ENCODE measurements at places on chromosomes 2 and 18.
A peak's percentile ranks its signal among the peaks of the same experiment; 100 is the strongest.

DNA sequence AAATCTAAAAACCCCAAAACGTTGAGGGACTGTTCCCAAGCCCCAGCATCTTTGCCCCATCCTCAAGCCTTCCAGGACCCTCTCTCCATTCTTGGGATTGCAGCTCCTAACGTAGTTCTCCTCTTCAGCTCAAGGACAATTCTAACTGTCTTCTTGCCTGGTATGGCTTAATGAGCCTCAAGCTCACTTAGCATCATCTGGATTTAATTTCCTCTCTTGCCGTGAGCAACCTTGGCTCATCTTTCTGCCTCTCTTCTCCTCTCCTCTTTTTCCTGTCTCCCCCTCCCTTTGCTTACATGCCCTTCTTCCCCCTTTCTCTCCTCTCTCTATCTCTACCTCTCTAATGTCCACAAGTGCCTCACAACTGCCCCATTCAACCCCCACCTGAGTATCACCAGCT lies 44.2 kb downstream of the TACR1 start:
- peak; percentile 18 for DNase-seq

DNA sequence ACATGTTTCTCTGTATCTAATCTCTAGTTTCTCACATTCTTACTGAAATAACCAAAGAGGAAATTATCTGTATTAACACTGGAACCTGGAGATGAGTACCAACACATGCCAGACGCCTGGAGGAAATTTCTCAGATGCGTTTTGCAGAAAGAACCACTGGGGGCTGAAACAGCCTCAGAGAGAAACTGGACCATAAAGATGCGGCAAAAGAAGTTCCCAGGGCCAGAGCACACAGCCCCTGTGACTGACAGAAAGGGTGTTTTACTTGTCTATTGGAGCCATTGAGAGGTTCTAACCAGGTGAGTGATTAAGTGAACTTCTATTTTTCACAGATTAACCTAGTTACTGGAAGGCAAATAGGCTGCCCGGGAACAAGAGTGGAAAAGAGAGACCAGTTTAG lies 103.9 kb downstream of the EVA1A start:
- DNase-seq, result no peak

DNA sequence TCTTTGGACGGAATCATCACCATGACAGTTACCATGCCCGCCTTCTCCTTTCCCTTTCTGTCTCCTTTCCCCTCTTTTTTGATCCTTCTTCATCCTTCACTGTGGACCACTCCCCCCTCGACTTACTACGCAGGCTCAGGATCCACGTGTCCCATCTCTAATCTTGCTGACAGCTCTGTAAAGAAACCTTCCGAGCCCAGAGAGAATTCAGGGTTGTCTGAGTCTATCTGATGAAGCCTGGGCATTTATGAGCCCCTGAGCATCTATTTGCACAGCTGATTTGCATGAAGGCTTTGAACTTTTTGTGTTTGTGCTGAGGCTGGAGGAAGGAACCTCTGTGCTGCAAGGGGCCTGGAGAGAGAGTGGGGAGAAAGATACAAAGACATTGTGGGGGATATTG lies 50.7 kb downstream of the CIB4 start:
- DNase-seq, result no peak

DNA sequence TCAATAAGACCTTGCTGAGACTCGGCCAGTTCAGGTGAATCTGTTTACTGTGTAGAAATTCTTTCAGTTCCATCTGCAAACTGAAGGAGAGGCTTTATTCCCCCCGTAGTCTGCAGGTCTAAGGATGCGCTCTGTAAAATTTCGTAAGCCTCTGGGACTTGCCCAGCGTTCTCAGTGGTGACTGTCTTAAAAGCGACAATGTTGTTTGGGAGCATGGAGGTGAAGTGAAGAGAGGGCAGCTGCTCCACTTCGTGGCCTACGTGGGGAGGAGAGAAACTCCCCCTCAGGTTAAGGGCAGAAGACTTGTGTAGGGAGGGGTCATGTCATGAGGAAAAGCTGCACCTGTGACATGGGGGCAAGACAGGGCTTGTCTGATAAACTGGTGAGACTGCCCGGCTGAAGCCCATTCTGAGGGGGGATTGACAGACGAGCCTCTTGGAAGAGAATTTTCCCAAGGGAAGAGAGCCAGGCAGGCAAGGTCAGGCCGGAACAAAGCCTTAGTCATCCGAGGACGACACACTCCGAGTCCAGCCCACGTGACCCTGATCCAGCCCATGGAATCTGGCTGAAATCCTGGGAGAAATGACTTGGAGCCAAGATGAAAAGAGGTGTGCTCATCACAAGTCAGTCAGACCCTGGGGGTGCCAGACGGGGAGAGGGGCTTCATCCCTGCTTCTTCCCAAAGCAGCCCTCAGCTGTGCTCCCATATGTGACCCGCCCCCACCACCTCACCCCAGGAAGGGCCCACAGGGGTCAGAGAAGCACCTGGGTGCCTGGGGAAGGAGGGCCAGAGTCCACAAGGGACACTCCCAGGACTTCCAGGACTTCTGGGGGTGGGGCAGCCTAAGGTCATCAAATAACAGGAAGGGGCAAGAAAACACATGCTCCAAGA lies 88.5 kb upstream of the SH3BP4 start:
- no peak for DNase-seq

- DNase-seq, result no peak
These were observed 95.5 kb upstream of the CRACDL start for GRCh38 chr2:99031481-99031880.

GRCh38 chr2:172415865-172416183 lies 11.6 kb upstream of the ITGA6 start:
- no peak for DNase-seq

DNA sequence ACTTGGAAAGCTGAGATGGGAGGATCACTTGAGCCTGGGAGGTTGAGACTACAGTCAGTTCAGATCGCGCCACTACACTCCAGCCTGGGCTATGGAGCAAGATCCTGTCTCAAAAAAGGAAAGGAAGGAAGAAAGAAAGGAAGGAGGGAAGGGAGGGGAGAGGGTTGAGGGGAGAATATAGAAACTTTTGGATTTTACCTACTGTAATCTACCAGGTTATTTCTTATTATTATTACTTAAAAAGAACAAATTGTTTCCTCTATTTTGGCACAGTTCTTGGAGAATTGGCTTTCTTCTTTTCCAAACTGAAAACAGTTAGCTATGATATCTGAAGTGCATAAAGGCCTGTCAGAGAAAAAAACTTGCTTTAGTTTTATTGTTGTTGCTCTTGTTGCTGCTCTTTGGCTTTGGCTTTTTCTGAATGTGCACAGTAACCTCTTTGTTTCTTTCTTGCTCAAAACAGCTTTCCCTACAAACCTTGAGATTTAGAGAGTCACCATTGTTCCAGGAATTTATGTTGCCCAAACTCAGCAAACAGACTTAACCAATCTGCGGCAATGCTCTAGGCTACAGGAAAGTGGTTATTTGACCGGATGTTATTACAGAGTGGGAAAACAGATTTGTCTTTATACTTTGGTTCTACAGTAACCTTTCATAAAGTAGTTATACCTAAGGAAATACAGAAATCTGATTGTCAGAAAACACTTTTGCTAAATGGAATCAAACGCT lies 214.9 kb downstream of the XIRP2 start:
- DNase-seq, result no peak

GRCh38 chr2:60053791-60054190 lies 499.7 kb downstream of the BCL11A start:
- DNase-seq, result no peak

- DNase-seq, result no peak
These were observed 146.4 kb upstream of the SPATS2L start for GRCh38 chr2:200159829-200160781.

DNA sequence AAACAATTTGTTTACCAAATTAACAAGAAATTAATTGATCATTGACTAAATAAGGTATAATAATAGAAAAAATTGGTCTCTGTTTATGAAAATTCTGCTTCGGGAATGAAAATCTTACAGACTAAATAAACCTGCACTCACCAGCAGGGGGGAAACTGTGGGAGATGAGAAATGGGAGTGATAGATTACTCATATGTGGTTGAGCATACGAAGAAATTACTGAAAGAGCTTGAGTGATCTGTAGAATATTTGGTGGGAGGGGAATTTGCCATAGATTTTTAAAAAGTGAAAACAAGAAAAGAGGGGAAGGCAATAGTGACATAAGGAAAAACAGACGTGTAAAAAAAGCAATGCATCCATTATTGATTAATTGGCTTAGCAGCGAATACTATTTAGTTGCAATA lies 2.2 kb downstream of the HMSD start:
- no peak for DNase-seq

GRCh38 chr2:162473-163382 lies 101.1 kb downstream of the SH3YL1 start:
- no peak for DNase-seq

- DNase-seq, result no peak
These were observed 71.0 kb downstream of the HS1BP3 start for GRCh38 chr2:20579866-20580265.

GRCh38 chr2:167157523-167157922 lies 269.2 kb downstream of the XIRP2 start:
- no peak for DNase-seq

GRCh38 chr2:43033016-43033270 lies 193.5 kb downstream of the ZFP36L2 start:
- no peak for DNase-seq

GRCh38 chr18:31243740-31244512 lies 74.0 kb upstream of the DSG1 start:
- no peak for DNase-seq

- DNase-seq, result peak; percentile 12
These were observed 283.5 kb downstream of the PID1 start for GRCh38 chr2:228987441-228988155.

- DNase-seq, result no peak
These were observed 86.2 kb upstream of the THOC1 start for GRCh38 chr18:354003-354402.

GRCh38 chr18:13320096-13320495 lies 101.5 kb downstream of the LDLRAD4 start:
- no peak for DNase-seq

DNA sequence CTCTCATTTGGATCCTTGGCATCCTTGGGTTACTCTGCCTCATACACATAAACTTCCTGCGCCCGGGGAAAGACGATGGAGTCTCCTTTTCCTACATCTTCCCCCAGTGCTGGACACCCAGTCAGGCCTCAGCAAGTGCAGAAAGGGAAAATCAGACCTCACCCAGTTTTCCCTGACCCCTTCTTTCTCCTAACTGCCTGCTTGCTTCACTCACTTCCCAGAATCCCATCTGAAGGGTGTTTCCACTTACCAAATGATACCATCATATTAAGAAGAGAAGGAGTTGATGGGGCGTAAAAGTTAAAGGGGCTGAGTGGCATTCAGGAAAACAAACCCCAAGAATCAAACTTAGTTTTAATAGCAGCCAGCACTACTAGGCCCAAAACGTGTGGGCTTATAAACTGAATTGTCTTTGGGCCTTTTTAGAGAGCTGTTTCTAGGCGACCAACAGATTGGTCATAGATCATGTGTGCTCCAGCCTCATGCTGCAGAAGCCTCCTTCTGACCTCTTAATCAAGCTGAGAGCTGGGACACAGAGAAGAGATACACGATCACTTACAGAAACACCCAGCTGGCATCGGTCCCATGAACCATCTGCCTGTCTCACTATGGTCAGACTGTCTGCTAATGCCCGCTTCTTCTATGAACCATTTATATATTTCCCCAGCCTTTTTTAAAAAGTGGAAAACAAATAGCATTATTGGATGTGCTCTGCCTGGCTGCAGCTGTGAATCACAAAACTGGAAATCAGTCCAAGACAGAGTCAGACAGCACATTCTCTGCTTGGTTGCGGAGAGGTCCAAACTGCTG lies 165.7 kb upstream of the SLC14A2 start:
- peak; percentile 3 for DNase-seq

DNA sequence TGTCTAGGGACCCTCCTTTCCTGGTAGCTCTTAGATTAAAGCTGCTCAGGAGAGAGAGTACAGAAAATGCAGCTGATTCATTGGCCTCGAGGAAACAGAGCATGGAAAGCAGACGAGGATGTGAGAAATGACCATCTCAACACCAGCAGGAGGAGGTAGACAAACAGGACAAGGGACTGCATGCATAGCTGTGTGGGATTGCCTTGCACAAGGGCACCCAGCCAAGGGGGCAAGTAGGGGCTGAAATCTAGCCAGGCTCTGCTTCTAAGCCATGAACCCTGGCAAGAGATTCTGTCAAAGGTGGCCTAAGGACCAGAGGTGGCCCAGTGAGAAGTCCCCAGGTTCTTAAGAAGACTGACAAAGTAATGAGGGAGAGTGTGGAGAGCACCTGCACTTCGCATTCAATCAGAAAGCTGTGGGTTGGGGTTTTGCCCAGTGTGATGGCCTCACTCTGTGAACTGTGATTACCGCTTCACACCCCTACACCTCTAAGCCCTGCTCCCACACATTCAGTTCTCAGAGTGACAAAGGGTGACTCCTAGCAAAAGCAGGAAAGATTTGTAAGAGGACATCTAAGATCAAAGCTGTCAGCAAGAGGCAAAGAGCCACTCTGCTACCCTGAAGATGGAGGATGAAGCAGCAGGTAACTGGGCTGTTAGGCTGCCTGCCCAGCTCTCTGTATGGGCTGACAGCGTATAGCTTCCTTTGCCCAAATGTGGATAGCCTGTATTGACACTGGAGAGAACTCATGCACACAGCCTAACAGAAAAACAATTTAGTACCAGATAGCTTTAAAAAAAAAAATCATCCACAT lies 151.3 kb upstream of the PELI1 start:
- no peak for DNase-seq

GRCh38 chr2:22890132-22890531 lies 494.8 kb upstream of the KLHL29 start:
- no peak for DNase-seq

DNA sequence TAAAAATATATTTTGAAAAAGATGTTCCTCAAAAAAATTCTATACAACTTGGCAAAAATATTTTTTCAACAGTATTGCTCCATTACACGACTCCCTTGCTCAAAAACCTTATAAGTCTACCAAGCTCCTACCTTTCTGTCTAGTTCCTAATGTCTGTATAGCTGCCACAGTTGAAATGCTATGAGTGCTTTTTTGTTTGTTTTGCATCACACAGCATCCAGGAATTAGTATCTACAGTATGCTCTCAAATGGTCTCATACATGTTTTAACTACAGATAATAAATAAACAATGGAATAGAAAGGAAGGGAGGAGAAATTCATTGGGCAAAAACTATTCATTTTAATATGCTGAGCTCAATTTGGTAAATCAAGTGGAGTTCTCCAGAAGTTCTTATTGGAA lies 17.3 kb downstream of the ACADL start:
- no peak for DNase-seq

- DNase-seq, result peak; percentile 44
These were observed 45.6 kb downstream of the RAMP1 start for GRCh38 chr2:237904831-237905599.

DNA sequence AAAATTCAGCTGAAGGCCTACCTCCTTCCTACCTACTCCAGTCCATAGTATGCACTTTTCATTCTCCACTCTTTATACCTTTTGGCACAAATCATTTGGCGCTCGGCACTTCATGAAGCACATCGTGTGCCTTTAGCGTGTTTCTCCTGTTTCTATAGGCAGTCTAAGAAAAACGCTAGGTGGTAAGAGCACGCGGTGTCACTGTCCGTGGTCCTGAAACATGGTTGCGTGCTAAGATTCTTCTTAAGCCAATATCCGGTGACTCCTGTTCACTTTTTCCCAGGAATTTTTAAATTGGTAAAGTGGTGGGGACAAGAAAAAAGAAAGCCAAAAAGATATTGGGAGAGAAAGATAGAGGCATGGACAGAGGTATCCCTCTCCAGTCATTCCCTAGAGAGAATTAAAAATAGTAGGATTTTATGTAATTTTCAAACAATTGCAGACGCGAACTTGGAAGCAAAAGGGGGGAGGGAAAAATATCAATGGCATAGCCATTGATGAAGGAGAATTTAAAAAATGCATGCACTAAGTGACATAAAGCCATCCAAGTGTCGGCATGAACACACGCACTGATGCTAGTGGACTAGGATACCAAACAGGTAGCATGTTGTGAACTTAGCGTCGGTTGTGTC lies 1.4 kb upstream of the CTNNA2 start:
- no peak for DNase-seq

All from GM04503 (cell line).